ENCODE measurements at places on chromosomes 5 and 9.

- no peak for DNase-seq
Observed at GRCh38 chr5:62590387-62590786, 11.8 kb downstream of the LRRC70 start.

DNA sequence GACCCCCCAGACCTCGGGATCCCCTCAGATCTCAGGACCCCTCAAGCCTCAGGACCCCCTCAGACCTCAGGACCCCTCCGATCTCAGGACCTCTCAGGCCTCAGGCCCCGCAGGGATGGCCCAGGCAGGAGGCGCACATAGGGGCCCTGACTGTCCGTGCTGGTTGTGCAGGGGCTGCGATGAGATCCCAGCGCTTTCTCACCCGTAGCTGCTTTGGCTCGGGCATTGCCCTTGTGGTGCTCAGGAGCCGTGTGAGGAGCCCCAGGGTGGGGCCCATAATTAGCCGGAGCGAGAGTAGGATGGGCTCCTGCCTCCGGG lies 680 bp upstream of the LPCAT1 start:
- DNase-seq = no peak

- DNase-seq = no peak
Observed at GRCh38 chr5:12141496-12141895, 237.2 kb upstream of the CTNND2 start.

DNA sequence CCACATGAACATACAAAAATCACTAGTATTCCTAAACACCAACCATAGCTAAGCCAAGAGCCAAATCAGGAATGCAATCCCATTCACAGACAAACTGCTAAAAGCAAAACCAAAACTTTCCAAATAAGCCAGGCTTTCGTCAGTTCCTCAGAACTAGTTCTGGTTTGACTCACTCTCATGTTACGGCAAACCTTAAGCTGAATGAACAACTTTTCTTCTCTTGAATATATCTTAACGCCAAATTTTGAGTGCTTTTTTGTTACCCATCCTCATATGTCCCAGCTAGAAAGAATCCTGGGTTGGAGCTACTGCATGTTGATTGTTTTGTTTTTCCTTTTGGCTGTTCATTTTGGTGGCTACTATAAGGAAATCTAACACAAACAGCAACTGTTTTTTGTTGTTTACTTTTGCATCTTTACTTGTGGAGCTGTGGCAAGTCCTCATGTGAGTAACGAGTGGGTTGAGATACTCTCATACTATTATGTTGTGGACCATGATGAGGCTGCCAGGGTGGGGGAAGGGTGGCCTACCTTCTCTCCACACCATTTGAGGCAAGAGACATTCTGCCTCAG lies at the start of gene PDCD1LG2:
Gene PDCD1LG2 (plus strand): TSS at position 172 of the 572 bp plus-strand sequence. CDS start 12,016 bp downstream, outside the sequence.
- DNase-seq = no peak

DNA sequence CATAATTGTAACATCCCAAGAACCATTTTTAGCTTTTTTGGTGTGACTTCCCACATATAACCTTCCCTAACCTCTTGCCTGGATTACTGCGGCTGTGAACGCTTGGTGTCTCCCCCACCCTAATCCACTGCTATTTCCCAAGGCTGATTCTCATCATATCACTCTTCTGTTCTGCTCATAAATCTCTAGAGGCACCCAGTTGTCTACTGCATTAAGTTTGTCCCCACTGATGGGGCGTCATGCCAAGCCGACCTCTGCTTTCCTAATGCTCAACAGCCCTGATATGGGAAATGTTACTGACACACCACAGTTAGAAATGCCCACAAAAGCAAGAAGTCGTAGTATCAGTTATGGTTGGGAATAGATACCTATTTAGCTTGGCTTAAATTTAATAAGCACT lies 24.4 kb downstream of the NPR3 start:
- DNase-seq = no peak

GRCh38 chr9:127767410-127767809 lies 11.1 kb downstream of the SH2D3C start:
- DNase-seq = no peak

DNA sequence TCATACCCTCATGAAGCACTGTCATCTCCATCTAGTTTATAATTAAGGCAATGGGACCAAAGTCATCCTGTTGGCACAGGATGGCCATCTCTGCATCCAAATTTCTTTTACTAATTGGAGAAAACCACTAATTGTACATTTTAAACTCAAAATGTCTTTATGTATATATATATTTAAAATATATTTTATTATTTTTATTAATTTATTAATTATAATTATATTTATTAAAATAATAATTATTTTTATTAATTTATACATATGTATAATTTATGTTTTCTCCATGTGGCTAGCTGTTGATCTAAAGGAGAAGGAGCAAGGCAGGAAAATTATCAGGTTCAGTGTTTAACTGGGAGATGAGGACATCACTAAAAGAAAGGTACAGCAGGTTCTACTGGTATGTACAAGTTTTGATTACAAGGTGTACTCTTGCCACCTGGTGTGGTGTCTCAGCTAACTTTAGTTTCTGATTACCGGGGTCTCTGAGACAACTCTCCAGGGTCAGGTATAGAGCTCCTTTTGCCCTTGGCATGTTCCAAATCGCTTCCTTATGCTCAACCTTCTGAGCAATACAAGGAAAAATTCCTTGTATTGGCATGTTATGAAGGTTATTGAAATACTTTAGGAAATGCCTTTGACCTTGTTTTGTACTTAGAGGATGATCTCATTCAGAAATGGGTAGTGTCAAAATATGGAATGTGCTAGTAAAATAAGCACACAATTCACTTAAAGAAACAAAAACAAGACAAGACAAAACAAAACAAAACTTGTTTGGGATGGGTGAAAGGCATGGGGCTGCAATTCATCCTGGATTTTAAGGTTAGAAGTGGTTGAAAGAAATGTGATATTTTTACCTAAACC lies 79.6 kb downstream of the GHR start:
- no peak for DNase-seq

DNA sequence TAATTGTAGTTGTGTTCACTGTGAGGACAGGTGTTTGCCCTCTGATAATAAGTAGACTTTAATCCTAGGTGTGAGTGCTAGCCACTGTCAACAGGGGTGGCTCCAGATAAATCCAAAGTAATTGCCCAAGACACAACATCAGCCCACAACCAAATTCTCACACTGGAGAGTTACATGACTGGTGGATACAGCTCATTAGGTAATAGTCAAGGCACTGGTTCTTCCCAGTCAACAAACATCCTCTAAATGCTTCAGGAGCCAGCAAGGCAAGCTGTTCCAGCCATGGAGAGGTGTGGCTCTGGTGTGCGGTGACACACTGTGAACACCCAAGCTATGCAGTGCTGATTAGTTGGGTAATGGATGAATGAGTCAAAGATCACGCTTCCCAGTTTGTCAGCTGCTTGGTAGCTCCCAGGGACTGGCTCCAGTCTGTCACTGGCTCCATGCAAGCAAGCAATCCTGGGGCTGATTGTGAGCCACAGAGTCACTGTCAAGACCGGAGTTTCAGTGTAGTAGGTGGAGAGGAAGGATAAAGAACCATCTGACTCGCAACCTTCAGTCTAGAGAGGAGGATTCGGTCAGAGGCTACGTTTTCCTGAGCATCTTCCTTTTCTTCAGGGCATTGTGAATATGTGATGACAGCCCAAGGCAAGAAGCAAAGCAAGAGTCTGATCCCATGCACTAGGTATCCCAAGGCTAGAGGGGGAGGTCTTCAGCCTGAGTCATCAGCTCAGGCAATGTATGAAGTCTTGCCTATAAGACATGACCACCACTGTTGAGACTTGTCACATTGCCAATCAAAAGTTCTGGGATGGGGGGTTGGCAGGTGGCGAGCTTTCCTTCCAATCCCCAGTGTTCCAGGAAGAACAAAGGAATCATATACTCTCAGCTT lies 63.1 kb downstream of the UGCG start:
- no peak for DNase-seq

DNA sequence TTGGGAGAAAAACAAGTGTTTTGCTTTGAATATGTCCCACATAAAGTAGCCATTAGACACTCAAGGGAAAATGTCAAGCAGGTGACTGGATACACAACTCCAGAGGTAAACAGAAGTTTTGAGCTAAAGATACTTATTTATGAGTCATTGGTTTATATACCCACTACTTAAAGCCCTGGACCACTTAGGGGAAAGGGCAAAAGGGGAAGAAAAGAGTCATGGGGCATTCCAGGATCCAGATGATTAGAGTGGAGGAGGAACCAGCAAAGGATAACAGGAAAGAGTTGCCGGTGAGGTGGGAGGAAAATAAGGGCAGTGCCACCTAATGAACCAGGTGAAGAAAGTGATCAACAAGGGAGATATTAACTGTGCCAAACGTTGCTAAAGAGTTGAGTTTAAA lies 254.2 kb upstream of the NR4A3 start:
- no peak for DNase-seq

DNA sequence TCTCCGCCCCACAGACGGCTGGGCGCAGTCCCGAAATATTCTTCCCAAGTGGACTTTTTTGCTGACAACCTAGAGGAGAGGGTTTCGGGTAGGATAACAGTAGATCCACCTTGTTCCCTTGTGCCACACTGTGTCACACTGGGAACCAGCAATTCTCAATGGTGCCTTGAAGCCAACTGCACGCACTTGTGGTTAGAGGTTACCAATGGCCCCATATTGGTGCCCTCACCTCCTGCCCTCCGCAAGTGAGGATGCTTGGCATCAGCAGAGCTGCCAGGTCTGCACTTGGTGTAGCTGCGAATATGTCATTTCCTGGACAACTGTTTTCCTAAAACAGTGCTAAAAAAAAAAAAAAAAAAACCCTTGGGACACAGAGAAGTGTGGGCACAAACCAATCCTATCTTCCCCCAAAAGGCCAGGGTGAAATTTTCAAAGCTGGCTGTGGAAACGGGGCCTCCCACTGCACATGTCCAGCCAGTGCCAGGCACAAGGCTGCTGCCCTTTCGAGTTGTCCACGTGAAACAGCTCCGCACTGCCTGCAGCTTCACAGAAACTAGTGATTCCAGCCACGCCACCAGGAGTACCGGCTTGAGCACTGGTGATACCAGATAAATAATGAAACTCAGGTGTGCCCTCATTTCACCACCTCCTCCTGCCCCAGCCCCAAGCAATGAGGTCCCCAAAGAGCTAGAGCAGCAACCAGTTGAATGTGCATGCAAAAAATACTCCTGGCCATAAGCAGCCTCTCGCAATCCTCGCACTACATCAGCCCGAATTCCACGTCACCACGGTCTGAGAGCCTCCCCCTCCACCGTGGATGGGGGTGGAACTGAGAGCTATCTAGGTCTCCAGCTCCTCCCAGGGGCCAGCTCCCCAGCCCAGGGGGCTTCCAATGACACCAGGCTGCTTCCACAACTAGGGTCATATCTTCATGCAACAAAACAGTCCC lies 51.2 kb downstream of the USP20 start:
- peak; percentile 88 for DNase-seq

DNA sequence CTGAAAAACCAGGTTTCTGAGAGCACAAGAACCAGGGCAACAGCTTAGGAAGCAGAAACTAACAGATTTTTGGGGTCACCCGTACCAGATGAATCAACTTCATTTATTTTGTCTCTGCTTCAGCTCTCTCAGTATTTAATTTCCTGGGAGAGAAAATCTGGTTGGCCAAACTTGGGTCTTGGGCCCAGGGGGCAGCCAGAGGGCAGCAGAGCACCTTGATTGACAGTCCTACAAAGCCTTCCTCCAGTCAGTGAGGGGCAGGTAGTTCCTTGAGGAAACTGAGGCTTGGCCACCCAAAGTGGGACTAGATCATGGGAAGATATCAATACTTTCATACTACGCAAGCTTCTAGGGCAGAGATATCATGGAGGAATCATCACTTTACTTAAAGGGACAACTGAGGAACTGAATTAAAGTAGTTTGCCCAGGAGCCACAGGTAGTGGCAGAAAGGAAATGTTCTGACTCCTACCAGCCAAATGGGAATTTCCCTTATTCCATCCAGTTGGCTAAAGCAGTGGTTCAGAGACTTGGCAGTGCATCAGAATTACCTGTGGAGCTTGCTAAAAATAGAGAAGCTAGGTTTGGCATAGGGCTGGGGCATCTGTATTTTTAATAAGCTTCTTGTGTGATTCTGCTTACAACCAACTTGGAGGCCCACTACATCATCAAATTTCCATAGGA lies 21.5 kb upstream of the ARHGAP26 start:
- DNase-seq = peak; percentile 54

- no peak for DNase-seq
Observed at GRCh38 chr9:107667231-107668070, 177.9 kb upstream of the KLF4 start.

- DNase-seq = no peak
Observed at GRCh38 chr9:61668846-61669245, 479.0 kb downstream of the SPATA31A7 start.

- DNase-seq = no peak
Observed at GRCh38 chr5:29950416-29951145, 1242.9 kb upstream of the CDH6 start.

DNA sequence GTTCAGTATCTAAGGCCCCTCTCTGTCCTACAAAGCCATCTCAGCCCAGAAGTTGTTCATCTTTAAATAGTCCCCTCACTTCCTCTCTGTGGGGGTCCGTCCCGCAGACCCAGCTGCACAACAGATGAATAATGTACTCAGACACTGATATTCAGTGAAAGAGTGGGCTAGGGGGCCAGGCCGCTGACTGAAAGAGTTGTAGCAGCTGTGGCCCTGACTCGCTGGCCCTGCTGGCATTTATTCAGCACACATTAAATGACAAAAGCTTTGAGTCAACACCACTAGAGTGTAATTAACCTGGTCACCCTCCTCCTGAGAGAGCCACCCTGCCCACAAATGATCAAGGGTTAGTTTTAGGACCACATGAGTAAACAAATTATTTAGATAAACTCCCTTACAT lies 76.3 kb downstream of the MED10 start:
- DNase-seq = no peak

DNA sequence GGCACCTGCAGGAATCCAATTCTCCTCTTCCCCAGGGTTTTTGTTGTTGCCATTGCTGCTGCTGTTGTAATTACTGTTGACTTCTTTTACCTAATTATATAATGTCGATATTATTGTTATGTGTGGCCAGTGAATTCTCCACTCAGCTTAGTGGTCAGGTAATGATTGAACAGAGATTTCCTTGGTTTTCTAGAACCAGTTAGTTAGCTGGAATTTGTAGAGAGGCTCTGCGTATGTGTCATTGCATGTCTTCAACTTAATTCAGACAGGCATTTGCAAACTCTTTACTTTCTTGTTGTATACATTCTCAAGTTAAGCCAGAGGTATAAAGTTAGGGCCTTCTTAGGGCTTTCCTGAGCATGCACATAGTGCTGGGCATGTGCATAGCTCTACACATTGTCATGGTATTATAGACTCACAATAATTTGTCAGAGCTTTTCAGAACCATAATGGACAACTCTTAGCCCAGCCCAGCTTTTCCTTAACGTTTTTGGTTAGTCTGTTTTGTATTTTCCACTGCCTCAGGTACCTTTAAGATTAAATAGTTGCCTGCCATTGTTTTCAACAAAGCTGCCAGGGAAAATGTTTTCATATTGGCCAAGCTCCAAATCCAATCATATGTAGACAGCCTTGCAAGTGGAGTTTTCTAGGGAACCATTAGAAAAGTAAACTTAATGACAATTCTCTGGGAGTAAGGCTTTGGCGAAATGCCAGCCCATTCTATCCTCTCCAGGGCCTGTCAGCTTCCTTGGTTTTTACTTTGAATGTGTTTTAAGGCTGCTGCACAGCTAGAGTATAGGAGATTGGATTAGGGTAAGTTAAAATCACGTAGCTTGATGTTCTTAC lies 68.1 kb downstream of the UBE2R2 start:
- DNase-seq = no peak

GRCh38 chr5:64707191-64707590 lies 16.9 kb downstream of the SHISAL2B start:
- no peak for DNase-seq

Measured in naive thymus-derived CD8-positive, alpha-beta T cell (primary cell).